ENCODE measurements at places on chromosomes 6 and 20.

DNA sequence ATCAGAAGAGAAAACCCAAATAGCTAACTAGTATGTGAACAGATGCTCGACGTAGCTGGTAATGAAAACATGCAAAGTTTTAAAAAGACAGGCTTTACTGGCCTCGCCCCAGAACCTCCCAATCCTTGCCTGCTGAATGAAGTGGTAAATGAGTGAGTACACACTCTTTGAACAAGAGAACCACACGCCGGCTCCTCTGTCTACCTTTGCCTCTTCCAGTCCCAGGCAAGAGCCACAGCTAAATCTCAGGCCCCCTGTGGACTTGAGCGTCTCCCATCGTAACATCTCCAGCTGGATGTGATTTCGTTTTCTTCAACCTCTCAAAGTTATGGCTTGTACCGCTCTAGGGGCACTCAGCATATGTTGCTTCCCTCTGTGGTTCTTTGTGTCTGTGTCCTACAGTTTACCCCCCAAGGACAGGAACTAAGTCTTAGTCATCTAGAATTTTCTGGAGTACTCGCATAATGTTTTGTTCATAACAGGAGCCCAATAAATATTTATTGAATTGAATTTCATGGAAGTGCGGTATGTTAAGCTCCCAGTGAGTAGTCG, 153.2 kb upstream of the TAB2 start:
- no peak for DNase-seq

GRCh38 chr6:142757852-142758628, 186.9 kb downstream of the HIVEP2 start:
- no peak for DNase-seq

DNA sequence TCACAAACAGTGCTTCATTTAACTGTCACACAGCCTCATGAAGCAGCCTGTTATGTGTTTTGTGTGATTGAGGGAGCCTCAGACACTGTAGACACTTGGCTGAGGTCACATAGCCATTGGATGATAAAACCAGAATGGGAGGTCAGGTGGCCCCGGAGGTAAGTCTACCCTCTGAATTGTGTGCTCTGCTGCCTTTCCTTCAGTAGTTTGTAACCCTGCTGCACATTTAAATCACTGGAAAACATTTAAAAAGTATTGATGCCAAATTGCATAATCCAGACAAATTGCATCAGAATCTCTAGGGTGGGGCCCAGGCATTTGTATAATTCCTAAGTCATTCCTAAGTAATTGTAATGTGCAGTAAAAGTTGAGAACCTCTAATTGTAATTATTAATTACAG, 85.2 kb upstream of the ECI2 start:
- no peak for DNase-seq

DNA sequence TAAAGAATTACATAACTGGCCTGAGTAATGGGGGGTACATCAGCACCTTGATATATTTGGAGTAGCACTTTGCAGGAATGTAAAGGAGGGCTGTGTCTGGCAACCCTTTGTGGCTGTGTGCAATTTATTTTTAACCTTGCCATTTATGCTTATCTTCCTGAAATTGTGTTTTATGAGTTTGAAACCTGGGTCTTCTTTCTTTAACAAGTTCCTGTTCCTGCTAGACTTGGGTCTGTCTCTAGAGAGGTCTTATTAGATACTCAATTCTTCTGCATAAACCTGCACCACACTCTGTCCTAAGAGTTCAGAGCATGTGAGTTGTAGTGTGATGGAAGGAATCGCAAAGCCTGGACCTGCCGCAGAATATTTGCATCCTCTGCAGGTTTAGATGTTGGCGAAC, 181.0 kb downstream of the JARID2 start:
- DNase-seq: no peak

DNA sequence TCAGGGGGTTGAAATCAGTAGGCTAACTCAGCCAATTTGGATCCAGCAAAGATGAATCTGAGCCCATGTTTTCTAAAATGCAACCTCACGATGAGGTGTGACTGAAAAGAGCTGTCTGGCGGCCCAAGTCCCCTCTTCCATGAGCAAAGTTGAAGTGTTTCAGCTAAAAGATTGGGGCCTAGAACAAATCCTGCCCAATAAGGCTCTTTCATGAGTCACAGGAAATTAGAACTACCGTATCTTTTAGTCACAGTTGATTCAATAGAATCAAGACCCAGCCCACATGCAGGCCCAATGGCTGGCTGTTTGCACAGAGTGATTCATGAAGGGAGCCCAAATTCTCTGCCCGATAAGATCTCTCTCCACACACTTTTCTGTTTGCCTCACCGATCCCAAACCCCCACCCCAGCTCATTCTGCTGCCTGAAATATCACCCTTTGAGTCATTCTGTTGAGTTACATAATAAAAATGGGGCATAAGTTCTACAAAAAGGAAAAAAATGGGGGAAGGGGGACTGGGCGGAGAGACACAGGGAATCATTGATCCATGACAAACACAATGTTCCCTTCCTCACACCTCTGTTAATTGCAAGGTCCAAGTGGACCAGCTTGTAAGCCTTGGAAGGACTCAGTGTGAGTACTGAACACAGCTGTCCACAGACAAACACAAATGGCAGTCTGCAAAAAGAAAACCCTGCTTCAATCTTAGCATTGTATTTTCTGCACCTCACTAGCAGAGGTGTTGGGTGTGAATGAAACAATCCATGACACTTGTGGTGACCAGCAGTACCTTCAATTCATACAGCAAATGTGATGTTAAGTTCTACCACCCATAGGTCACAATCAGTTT, 13.8 kb downstream of the FOXQ1 start:
- DNase-seq: no peak

- no peak for DNase-seq
These were observed 312.6 kb upstream of the ID4 start for GRCh38 chr6:19524366-19525186.

- no peak for DNase-seq
These were observed 90.2 kb downstream of the ANKS1A start for GRCh38 chr6:34979218-34979617.

DNA sequence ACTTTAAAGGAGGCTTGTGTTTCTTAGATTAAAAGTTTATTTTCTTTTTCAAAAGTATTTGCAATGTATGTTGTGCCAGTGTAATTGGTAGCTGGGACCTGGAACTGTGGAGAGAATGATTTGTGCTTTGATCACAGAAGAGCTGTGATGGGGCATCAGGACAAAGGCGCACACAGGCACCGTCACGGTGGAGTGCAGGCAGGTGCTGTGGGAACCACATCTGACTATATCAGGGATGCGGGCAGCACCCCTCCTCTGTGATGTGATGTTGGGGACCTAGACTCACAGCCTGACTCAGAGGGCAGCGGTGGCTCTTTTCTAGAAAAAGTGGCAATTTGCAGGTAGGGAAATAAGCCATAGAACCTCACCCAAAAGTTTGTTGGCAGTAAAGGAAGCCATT, 34.5 kb downstream of the SYTL3 start:
- DNase-seq: no peak

- no peak for DNase-seq
These were observed 161.6 kb upstream of the CDYL start for GRCh38 chr6:4614637-4615036.

GRCh38 chr6:87738000-87738399, 36.0 kb upstream of the AKIRIN2 start:
- DNase-seq: no peak
